ENCODE measurements at places on chromosomes 7 and 10.

GRCh38 chr10:129170812-129171211, 296.2 kb upstream of the MGMT start:
- DNase-seq: no peak

GRCh38 chr10:50541921-50542320, 81.8 kb downstream of the SGMS1 start:
- DNase-seq: no peak

- no peak for DNase-seq
Measured at GRCh38 chr7:141220263-141220880, 146.5 kb downstream of the TMEM178B start.

- DNase-seq: no peak
Measured at GRCh38 chr10:121514141-121514865, 83.9 kb downstream of the FGFR2 start.

GRCh38 chr7:20959281-20959680, 172.6 kb upstream of the SP8 start:
- DNase-seq: no peak

Data from cerebellar nuclear complex (tissue), 1 donor.